Activated CD4-positive, alpha-beta T cell treated with anti-CD3 and anti-CD28 coated beads for 24 hours (primary cell): ENCODE measurements at places on chromosomes 16 and 17.

DNA sequence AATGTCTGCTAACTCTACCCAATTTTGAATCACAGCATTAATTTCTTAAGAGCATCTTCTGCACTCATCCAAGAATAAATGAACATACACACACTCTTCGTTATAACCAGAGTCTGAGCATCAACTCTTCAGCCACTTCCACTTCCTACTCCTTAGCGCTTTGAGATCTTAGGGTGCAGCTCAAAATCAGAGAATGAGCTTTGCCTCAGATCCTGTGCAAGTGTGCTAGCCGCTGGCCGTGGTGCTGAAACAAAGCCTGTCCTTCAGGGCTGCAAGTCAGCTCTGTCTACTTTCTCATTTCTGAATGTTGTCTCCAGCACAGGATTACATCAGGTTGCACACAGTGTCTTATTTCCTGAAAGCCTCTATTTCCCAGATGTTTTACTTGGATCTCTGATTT, 165.4 kb downstream of the AIPL1 start:
- no peak for DNase-seq

DNA sequence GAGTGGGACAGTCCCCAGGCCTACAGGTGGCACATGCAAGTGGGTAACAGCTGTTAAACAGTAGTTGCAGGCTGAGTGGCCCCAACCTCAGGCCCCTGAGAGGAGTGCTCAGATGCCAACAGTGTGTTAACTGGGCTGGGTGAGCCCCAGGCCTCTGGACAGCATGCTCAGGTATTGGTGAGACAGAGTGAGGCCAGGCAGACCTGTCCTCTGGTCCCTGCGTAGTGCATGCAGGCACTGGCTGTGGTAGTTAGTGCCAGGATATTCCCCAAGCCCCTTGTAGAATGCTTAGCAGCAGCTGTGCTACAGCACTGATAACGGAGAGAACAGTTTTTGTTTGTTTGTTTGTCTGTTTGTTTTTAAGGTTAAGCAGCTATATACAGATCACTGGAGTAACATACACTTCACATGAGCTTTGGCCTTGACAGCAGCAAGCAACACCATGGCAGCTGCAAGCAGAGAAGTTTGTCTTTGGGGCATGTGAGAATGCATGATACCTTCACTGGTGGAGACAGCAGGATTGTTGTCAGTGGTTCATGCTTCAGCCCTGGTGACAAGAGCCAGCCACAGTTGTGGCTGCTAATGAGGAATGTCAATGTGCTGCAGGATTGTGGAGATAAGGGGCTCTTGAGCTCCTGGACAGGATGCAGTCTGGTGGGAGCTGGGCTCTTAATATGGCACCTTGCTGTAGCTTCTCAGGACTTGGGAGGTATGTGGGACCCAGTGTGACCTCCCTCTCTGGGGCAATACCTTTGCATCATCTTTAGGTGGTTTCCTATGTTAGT, 614.4 kb downstream of the CDH11 start:
- no peak for DNase-seq

DNA sequence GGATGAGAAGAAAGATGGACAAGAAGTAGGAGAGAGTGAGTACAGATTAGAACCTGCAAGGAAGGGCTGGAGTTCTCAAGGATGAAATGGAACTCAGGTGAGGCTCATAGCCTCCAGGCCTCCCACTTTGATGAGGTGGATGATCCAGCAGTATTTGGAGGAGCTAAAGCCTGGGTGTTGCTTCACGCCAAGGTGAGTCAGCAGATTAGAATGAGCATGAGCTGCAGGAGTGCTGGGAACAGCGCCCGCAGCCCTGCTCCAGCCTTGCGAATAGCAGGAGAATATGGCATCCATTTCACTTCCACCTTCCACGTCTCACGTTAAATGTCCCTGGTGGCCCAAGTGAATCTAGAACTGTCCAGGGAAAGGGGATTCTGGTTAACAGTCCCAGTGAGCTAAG, 94.4 kb upstream of the CPHXL start:
- no peak for DNase-seq

DNA sequence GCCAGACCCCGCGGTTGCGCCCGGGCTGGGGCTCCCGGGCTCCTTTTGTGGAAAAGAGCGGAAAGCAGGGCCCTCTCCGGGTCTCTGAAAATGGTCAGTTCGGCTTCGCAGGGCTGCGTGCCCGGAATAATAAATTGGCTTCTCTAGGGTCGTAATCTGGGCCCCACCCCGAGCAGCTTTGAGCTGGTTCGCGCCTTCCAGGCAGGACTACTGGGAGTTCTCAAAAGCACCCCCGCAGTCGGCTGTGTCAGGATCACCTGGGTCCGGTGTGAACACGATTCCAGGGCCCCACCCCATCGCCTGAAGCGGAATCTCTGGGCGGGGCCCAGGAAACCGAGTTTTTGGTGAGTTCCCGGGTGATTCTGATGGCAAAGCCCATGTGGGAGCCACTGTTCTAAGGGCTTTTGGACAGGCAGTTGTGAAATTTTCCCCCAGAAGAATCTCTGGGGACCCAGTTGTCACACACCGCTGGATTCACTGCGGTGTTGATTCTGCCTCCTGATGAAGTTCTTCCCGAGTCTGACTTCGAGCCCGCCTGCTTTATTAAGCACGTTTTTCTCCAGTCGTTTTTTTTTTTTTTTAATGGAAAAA, 77.0 kb downstream of the MRC2 start:
- DNase-seq: no peak

DNA sequence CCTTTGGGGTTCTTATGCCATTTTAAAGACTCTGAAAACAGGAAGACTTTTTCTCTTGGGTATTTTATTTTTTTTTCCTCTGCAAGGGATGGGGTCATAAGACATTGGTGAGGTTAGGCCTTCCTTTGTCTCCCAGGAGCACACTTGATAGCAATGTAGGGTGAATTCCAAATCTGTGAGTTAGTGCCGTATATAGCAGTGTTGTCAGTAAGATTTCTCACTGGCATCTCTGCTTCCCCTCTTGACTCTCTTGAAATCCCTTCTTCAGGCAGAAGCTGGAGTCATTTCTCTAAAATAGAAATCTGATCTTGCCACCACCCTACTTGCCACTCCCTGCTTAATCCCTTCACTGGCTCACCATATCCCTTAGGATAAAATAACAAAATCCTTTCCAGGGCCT, 529.7 kb downstream of the WWOX start:
- DNase-seq: no peak

DNA sequence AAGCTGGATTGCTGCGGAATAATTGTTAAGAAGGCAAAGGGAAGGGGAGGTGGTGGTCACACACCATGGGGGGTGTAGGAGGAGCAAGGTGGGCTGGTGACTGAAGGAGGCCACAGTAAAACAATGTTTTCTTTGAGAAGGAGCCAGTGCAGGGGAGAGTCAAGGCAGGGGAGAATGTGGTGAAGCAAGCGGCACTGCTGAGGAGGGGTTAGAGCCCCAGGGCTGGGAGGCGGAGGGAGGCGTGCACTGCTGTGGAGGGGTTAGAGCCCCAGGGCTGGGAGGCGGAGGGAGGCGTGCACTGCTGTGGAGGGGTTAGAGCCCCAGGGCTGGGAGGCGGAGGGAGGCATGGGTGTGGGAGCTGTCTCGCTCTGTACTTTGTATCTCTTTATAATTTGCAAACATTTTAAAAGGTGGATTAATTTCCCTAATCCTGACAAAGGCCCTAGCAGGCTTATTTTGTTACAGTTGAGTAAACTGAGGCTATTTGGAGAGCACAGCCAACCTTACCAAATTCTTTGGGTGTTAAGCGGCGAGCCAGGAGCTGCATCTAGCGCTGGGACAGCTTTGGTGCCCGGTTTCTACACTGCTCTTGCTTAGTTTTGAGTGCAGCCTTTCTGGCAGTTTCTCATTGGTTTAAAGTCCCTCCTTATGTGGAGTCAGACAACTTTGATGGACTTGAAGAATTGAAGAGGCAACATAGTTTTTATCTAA, 20.9 kb downstream of the RPTOR start:
- no peak for DNase-seq

DNA sequence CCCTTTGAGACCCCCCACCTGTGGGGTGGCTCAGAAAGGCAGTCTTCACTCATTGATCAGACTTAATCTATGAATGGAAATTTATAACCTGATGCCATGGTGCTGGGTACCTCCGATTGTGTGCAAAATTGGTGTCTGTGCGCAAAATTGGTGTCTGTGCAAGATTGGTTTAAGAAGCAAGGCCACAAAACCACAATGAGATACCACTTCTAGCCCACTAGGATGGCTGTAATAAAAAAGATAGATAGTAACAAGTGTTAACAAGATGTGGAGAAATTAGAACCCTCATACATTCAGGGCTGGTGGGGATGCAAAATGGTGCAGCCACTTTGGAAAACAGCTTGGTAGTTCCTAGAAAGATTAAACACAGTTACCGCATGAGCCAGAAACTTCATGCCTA, 13.9 kb upstream of the CSNK2A2 start:
- DNase-seq: no peak

DNA sequence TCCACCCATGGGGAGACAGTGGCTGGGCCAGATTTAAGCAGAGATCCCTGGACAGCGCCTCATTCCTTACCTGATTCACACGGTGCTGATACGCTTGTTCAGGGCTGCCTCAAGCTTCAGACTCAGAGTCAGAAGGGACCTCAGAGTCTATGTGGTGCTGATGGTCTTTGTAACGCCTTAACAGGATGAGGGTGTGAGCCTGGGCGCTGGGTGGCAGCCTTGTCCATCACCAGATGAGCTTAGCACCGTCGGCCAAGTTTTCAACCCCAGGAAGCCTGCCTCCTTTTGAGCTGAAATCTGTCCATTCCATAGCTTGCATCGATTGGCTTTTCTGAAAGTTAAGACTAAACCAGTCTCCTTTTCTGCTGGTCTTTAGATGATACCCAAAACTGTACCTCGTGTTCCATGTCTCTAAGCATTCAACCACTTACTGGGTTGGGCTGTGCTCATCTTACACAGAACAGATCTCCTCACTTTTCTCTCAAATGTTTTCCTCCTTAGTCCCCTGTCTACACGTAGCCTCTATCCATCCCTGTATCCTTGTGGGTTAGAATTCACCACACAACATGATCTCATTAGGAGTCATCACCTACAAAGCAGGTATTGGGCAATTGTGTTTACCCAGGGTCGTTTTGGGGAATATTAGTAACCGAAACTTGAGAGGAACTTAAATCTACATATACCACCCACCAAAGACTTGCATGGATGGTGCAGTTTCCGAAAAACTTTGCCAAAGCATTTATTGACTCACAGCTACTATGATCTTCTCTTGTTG, 573.4 kb downstream of the CDH13 start:
- DNase-seq: no peak

DNA sequence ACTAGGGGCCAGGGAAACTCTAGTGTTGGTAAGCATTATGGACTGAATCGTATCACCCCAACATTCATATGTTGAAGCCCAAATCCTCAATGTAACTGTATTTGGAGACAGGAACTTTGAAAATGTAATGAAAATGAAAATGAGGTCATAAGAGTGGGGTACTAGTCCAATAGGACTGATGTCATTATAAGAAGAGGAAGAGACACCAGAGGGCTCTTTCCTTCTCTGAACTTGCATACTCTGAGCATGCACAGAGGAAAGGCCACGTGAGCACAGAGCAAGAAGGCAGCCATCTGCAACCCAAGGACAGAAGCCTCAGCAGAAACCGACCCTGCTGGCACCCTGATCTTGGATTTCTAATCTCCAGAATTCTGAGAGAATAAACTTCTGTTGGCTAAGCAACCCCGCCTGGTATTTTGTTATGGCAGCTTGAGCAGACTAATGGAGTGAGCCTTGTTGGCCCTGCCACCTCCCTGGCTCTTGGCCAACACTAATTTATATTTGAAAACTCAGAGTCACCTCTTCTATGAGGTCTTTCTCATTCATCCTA, 273.4 kb downstream of the NTN1 start:
- DNase-seq: no peak

DNA sequence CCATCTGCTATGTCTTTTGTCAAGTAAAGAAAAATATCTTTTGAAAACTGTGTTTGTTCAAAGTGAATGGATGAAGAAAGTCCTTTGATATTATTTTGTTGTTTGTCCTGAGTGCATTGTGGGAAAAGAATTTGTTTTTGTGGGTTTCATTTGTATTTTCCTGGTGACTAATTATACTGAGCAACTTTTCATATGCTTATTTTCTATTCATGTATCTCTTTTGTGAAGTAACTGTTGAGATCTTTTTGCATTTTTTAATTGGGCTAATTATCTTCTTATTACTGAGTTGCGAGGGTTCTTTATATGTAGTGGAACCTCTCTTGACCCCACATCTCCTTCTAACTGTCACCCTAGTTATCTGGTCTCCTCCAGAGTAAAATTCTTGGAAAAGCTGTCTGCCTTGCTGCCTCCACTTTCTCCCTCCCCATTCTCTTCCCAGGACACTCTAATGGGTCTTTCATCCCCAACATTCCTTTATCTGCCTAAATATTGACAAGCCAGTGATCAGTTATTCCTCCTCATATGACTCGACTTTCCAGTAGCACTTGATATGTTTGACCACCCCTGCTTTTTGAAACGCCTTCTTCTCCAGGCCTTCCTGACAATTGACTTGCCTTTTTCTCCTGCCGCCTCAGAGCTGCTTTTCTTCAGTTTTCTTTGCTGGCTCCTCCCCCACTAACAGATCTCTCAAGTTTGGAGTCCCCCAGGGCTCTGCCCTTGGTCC, 117.6 kb upstream of the HAS3 start:
- DNase-seq: no peak

DNA sequence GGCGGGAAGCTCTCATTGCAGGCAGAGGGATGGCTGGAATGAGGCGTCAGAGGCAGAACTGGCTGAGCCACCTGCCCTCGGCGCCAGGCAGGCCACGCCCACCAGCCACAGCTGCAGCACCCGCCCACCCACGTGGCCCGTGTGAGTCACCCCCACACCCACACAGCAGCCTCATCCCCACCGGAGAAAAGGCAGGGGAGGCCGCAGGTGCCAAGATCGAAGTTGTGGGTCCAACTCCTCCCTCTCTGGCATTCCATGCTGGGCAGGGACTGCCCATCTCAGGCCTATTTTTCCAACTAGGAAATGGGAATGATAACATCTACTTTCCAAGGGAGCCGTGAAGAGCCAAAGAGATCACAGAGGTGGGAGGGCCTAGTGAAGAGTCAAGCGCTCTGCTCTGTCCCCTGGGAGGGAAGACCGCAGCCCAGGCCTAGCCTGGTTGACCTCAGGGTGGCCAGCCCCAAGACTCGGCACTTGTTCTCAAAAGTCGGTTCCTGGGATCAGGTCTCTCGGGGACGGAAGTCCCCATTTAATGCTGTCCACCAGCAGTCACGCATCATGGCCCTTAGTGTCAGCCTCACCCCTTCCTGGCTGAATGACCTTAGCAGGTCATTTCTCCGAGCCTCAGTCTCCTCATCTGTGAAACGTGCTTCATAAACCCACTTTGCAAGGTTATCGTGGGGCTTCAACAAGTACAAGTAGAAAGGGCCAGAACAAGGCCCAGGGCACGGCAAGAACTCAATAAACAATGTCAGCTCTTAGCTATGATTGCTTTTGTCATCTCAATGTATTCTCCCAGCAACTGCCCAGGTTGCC, at the start of gene TRPV3:
Gene TRPV3, minus strand, starts transcription at position 45 of the 816 bp plus-strand sequence. CDS start 2,962 bp downstream, outside the sequence.
- peak; percentile 45 for DNase-seq
